ENCODE measurements at places on chromosomes 4 and X.

DNA sequence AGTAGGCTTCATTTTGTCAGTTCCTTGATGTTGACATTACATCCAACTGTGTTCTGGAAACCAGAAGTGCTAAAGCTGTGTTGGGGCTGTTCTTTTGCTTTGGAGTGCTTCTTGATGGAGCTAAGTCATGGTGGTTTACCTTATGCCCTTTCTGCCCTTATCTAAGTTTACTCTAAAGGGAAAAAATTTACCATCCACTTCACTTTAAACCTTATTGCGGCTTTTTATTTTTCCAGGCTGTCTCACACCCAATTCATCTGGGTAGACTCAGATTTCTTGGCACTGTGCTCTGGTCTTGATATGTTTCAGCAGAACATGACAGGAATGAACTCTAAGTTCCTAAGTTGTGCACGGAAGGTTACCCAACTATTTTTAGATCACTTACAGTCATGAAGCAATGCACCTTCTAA, 104.7 kb upstream of the TTC29 start:
- no peak for DNase-seq

- DNase-seq = no peak
Observed at GRCh38 chr4:44725726-44726037, 674 bp downstream of the GNPDA2 start.

DNA sequence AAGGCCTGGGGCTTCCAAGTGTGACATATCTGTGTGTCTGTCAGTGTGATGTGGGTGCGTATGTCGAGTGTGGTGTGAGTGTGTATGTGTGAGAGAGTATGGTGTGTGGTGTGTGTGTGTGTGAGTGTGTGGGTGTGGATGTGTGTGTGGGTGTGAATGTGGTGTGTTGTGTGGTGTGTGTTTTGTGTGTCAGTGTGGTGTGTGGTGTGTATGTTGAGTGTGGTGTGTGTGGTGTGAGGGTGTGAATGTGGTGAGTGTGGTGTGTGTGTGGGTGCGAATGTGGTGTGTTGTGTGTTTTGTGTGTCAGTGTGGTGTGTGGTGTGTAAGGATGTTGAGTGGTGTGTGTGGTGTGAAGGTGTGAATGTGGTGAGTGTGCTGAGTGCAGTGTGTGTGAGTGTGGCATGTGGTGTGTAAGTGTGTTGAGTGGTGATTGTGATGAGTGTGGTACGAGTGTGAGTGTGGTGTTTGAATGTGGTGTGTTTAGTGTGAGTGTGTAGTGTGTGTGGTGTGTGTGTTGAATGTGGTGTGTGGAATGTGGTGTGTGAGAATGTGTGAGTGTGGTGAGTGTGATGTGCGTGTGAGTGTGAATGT, 61.6 kb upstream of the SORCS2 start:
- DNase-seq = no peak

DNA sequence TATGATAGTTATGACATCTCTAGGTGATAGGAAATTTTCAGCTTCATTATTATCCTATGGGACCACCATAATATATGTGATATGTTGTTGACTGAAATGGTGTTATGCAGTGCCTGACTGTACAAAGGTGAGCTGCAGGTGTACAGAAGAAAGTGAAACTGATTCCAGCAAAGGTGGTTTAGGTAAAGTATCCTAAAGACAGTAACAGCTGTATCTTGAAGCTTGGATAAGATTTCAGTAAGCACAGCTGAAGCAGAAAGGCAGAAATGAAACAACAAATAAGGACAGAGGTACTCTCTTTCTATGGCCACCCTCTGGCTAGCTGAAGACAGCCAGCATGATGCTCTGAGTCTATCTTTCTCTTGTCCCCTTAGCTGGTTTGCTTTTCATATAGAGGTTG, 30.0 kb upstream of the PGK1 start:
- no peak for DNase-seq

DNA sequence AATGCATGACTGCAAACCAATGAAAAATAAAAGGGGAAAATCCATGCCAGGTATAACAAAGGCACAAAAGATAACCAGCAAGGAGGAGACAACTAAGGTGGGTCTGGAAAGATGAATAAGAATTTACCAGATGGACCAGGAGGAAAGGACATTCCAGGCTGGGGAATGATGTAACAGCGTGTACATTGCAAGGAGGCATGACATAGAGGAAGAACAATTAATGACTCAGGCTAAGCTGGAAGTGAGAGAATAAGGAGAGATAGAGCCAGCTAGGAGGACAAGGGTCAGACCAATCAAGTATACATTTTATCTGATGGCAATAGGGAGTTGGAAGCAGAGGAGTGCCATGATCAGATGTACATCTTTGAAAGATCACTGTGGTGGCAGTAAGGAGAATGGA, 57.0 kb downstream of the MTMR8 start:
- DNase-seq = no peak

GRCh38 chr4:185523862-185524261, 11.4 kb downstream of the PDLIM3 start:
- DNase-seq = no peak

DNA sequence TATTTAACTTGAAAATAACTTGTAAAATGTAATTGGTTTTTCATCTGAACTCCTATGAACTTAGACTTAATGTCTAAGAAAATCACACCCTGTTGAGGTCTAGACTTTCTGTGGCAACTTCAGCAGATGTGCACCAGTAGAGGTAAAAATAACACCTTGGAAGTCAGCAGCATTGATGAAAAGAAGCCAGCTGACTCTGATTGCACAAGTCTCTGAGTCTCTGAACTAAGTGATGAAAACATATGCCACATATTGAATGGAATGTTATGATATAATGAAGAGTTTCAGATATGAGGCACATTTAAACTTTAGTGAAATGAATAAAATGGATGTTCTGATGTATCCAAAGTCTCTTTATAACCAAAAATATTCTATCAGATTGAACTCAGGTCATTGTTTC, 155.4 kb downstream of the GPM6A start:
- no peak for DNase-seq

DNA sequence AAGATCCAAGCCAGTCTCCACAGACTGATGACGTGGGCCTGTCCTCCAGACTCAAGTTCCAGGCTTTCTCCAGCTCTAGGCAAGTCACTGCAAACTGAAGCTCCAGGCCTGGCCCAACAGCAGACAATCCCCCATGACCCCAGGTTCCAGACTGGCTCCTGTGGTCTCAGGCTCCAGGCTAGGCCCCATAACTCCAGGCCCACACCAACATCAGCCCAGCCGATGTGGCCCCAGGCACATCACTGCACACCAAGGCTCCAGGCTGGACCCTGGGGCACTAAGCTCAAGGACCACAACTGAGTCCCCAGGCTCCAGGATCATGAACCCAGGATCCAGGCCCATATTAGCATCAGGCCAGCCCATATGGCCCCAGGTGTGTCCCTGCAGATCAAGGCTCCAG, 143.6 kb downstream of the COX7B2 start:
- no peak for DNase-seq

- DNase-seq = no peak
Observed at GRCh38 chr4:48967631-48968030, 18.4 kb upstream of the CWH43 start.

DNA sequence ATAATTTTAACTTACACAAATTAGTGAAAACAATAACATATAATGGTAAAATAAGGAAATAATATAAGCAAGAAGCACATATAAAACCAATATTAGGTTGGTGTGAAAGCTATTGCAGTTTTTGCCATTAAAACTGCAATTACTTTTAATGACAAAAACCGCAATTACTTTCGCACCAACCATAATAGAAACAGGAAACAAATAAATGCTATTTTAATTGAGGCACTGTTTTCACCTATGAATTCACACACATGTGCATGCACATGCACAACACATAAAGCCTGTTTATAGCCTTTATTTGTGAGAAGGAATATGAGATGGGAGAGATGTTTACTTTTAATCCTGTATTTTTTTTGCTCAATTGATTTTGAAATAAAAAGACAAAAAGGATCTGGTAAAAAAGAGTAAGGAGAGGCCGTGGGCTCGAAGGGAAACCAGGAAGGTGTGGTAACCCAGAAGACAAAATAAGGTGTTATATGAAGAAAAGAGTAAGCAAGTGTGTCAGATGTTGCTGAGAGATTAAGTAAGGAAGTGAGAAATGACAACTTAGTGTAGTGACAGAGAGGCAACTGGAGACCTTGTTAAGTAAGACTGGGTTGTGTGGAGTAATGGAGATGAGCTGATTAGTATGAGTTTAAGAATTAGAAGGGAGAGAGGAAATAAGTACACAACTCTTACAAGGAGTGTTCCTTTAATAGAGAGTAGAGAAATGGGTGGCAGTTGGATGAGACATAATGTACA, 69.0 kb downstream of the KLHL13 start:
- no peak for DNase-seq

GRCh38 chr4:78520808-78521226, 30.8 kb upstream of the ANXA3 start:
- no peak for DNase-seq

DNA sequence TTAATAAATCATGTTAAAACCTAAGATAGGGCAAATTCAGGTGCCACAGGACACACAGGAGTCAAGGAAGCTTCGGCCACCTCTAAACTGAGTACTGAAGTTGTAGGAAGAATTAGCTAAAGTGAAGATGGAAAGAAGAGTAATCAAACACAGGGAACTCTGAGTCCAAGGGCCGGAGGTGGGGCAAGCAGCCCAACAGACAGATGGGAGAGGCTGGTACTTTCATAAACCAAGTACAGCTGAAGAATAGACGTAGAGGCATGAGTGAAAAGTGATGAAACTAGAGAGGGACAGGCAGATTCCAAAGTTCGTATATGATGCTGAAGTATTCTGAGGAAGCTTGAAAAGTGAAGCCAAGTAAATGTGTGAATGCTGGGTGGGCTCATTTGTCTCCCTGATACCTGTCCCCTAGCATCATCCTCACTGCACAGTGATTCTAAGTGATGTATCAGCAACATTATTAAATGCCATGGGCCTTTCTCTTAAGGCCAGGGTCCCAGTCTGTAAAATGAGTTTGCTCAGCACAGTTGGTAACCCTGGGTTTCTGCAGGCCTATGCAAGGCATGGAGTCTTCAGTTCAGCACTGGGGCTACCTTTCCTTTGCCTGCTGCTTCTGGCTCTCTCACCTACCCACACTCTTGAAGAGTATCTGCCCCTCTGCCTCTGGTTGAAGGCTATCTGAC, 203.3 kb downstream of the NR3C2 start:
- DNase-seq = no peak

DNA sequence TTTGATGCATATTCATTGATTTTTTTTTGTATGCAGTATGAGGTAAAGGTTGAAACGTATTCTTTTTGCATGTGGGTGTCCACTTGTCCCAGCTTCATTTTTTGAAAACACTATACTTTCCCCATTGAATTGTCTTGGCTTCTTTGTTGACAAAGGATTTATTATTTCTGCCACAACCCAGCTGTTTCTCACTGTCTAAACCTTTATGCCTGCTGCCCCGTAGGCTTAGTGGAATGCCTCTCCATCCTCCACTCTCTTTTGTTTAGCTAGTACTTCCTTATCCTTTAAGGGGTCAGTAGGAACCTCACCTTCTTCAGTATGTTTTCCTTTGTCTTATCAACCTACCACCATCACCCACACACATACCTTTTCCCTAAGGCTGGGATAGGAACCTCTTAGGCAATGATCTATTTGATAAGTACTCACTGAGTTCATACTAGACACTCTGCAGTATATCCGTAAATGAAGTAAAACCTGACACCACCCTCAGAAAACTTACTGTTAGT, 8.5 kb downstream of the FMR1 start:
- no peak for DNase-seq

DNA sequence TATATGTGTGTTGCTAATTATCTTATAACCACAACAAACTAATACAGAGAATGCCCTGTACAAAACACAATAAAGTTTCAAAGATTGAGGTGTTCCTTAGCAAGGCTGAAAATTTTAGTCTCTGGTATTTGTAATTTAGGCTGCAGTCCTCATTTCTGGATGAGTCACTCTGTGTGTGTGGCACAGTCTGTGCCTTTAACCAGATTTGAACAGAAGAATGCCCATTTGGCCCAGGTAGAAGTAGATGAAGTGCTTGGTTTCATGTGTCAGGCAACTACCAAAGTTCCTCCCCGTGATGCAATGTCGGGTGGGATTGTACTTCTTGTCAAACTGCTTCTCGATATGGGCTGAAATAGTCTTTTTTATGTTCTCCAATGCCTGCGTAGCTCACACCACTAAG, 91.6 kb upstream of the H2AZ1 start:
- DNase-seq = no peak

DNA sequence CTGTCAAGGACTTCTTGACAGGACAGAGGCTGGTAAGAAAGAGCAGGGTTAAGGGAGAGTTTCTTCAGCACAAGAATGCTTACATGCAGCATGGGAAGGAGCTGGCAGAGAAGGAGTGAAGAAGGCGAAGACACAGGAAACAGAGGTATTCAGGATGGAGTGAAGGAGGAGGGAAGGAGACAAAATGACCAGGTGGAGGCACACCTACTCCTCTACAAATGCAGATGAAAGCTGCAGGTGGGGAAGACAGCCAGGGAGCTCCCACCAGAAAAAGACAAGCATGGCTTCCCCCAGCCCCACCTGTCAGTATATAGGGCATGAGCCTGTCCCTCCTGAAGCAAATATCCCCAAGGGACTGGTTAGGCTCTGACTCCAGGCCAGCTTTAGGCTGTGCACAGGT, 29.6 kb upstream of the NKRF start:
- no peak for DNase-seq

GRCh38 chr4:38333219-38333618, 330.8 kb upstream of the KLF3 start:
- no peak for DNase-seq

DNA sequence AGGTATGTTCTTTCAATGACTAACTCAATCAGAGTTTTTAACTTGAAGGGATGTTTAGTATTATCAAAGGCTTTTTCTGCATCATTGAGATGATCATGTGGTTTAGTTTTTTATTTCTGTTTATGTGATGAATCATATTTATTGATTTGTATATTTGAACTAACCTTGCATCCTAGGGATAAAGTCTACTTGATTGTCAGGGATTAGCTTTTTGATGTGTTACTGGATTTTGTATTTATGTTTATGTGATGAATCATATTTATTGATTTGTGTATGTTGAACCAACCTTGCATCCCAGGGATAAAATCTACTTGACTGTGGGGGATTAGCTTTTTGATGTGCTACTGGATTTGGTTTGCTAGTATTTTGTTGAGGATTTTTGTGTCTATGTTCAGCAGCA, 615.4 kb upstream of the GRID2 start:
- DNase-seq = no peak

DNA sequence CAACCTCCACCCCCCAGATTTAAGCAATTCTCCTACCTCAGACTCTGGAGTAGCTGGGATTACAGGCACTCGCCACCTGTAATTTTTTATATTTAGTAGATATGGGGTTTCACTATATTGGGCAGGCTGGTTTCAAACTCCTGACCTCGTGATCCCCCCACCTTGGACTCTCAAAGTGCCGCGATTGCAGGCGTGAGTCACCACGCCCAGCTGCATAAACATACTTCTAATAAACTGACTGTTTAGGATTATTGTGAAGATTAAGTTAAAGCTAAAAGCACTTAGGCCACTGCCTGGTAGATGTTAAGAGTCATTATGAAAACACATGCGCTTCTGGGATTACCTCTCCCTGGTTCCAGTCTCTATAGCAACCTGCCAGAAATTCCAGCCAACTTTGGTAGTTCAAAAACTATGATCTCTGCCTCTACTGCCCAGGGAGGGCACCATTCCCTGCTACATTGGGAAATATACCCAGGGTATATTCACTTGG, 30.2 kb upstream of the GRIA3 start:
- no peak for DNase-seq

All from occipital lobe (tissue), 3 donors.